Midbrain (tissue), 1 donor: ENCODE measurements at places on chromosomes 7 and 10.

- DNase-seq: no peak
Observed at GRCh38 chr10:93334901-93335327, 147.2 kb downstream of the MYOF start.

DNA sequence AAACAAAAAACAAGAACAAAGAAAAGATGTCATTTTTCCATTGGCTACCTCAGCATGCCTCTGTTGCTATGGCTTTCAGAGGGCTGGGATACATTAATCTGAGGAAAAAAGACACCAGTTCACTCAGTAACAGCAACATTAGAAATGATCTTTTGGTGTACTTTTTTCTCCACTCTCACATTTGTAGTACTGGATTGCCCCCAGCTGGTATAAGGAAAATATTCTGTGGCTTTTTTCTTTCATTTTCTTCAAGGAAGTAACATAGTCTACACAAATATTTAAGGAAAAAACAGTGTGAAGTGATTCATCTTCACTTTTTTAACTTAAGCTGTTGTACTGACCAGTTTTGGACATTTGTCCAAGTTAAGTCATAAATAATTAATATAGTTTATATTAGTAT, 482.3 kb downstream of the SORCS1 start:
- DNase-seq: peak; percentile 65

- no peak for DNase-seq
Observed at GRCh38 chr10:754914-755313, 65.4 kb upstream of the DIP2C start.

DNA sequence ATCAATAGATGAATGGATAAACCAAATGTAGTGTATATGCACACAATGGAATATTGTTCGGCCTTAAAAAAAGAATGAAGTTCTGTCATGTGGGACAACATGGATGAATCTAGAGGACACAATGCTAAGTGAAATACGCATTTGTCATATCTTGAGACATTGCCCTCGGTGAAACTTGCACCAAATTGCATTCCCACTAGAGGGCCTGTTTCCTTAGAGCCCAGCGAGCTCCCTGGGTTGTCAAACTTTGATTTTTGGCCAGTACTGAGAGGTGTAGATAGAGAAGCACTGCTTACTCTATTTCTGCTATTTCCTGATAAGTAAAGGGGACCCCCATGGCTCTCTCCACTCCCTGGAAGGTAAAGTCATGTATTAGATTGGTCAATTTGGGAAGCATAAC, 157.1 kb downstream of the GPAM start:
- no peak for DNase-seq

- DNase-seq: no peak
Observed at GRCh38 chr7:37000511-37000910, 276.2 kb upstream of the AOAH start.

GRCh38 chr10:89553064-89553734, 17.8 kb upstream of the SLC16A12 start:
- no peak for DNase-seq

DNA sequence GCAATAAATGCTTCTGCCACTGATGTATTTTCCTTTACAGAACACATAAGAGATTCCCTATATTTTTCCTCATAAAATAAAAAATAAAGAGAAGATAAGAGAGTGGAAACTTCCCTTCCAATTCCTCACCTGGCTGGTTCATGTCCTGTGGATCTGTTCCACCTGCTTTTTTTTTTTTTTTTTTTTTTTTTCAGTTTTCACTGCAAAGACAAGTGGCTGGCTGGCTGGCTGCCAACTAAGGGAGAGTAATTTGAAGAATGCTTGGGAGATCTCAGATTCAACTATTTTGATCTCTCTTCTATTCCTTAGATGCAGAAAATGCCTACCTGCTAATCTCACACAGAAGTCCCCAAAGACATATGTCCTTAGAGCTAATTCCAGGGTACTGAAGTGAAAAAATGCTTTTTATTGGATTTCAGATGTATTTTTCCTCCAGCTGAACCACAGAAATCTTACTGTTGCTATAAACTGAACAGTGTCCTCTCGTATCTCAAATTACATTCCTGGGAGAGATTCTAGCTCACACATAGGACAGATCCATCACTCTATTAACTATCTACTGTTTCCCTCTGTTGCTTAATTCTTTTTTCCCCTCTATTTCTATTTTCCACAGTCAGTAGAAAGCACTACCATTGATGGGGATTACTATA, 120.8 kb downstream of the NRCAM start:
- DNase-seq: no peak

DNA sequence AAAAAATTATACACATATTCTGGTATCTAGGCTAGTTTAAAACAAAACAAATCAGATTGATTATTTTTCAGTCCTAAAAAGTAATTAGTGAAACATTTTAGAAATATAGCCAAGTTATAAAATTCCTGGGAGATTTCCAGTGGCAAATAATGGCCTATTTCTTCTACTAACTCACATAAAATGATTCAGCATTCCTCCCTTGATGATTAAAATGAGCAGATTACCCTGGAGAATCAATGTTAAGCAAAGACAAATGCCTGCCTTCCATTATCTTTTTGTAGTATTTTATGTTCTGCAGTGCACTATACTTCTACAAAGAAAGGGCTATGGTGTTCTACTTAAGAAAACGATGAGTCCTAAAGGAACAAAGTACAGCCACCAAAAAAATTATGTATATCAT, 53.6 kb downstream of the PARD3 start:
- DNase-seq: no peak

DNA sequence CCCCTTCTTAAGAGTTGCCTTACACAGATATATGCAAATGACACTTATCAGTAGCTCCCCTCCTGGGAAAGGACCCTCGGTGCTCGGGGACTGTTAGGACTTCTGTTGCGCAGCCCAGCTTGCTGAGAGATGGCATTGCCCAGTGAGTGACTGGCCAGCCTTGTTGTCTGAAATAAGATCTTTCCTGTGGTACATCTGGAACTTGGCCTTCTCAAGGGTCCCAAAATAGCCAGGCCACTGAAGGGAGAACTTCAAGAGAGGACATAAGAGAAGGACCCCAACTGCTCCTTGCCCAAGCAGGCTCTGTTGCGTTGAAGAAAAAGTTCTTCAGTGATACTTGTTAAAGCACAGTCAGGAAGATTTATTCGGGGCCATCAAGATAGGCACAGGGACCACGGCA, 17.3 kb downstream of the BAG3 start:
- no peak for DNase-seq

DNA sequence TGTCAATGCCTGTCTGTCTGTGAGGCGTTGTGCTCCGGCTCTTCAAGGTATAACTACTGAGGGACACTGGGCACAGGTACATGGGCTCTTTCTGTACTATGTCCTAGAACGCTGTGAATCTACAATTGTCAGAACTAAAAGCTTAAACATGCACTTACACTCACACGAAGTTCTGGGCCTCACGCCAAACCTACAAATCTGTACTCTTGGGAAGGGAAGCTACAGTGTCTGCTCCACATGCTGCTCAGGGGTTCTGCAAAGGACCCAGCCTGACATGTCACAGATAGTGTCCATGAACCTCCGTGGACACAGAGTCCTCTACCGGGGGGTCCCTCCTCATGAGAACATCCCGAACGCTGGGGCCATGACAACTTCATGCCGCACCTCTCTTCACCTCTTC, 268.7 kb downstream of the WDR37 start:
- DNase-seq: no peak

- DNase-seq: no peak
Observed at GRCh38 chr7:33870120-33870519, 35.2 kb upstream of the BMPER start.

GRCh38 chr7:117381362-117381761, 45.9 kb downstream of the ASZ1 start:
- no peak for DNase-seq

- DNase-seq: no peak
Observed at GRCh38 chr7:25454562-25455041, 226.3 kb upstream of the NPVF start.

DNA sequence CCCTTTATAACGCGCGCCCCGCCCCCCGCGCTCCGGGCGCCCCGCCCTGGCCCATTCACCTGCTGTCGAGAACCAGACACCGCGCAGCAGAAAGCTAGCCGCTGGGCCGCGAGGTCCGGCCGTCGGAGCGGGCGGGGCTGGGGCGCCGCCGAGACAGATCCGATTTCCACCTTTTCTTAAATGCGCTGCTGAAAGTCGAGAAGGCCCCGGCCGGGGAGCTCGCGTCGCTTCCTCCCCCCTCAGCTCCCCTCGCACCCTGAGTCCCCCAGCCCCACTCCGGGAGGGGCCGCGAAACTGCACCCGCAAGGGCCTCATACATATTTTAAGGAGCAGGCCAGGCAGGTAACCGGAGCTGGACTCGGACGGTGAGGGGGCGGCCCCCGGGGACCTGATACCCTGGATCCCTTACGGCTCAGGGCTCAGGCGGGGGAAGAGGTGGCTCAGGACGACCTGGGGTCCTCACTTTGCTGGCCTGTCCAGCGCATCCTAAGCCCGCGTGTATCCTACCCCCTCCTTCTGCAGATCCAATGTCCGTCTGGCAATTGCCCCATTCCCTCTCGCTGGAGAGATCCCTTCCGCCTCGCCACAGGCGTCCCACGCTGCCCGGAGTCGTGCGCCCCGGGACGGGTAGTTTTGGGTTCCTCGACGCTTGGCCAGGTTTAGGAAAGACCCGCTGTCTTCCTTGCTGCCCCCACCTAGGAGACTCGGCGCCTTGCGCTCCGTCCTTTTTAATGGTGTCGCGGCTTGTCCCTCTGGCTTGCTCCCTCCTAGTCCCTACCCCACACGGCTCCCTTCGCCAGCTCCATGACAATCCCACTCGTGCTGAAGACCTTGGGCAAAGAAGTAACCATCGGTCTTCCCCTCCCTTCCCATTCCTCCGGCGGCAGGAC, 170.6 kb downstream of the UBE2H start:
- no peak for DNase-seq

DNA sequence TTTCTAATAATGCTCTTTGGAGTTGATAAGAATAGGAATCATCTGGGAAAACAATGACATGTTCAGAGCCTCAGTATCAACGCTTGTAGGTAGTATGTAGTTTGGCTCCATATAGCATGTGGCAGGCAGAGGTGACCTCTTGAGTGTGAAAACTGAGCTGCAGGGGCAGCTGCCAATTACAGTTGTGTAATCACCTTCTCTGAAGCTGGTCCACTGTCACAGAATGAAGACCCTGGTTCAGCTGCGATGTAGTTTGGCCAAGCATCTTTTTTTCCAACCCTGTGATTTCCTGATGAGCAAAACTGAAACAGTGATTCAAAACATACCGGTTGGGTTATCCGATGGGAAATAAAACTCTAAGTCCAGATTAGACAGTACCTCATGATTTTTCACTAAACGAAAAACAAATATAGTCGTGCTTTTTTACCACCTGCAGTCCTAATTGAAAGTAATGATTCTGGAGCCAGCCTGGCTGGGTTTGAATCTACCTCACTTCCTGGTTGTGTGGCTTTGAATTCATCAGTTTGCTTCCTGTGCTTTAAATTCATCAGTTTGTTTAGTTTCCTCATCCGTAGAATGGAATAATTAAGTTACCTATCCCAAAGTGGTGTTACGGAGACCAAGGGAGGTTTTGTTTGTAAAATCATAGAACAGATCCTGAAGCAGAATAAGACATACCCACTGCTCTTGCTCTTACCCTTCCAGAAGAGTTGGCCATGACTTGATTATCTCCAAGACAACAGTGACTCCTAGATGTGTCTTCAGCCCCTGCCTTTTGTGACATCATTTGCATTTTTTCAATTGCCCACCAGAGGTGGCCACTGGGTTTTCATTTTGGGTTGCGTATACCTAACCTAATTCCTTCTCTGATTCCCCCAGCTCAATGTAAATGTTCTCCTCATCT, 87.4 kb downstream of the CELF2 start:
- no peak for DNase-seq

DNA sequence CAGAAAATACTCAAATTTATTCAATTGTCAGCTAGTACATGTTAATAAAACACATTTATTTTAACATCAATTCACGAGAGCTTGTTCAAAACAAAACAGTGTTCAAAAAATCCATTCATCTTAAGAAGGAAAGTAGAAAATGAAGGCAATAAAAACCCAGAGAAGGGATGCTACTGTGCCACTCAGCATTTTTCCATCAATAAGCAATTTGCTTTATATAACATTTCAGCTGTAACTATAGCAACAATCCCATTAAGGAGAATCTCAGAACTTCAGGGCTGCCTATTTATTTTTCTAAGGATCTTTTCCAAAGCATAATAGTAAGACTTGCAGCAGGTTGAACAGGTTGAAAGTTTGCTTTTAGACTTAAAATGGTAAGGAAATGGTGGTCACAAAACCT, 190.5 kb downstream of the PCLO start:
- DNase-seq: no peak

- no peak for DNase-seq
Observed at GRCh38 chr7:55172161-55172560, 153.3 kb downstream of the EGFR start.

GRCh38 chr7:102184303-102184702, 102.4 kb upstream of the SH2B2 start:
- no peak for DNase-seq

DNA sequence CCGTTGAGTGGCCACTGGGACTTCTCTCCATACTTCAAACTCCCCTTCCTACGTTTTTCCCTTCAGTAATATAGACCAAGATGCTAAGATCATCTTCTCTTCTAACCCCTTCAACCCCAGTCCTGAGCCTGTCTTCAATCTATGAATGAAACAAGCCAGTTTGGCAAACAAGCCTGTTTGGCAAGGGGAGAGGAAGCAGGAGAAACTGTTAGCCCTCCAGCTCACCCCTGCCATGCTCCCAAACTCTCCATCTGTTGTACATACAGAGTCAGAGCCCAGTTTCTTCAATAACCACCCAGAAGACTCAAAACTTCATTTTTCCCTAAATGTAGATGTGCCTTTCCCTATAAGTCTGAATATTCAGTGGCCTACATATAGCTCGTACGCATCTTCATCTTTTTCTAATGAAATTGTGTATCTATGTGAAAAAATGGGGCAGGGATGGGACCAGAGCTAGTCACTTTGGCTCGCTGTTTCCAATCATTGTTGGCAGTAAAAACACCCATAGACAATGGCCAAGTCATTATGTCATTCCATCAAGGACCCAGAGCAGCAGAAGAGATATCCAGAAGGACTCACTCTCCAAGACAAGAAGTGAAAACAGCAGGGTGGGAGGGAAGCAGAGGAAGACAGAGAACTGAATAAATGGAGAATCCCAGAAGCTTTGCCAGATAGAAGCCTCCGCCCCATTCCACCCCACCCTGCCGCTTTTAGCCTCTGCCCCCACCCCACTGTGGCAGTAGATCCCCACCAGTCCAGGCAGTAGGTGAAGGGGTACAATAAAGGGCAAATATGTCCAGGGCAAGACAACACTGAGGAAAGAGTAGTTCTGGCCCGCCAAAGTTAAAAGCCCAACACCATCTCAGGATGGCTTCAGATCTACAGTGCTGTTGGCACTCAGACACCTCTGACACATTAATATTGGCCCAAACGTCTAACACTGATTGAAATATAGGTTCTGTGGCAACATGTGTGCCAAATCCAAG, 87.3 kb downstream of the DOCK4 start:
- DNase-seq: no peak
